ENCODE measurements at places on chromosomes 13 and 19.

- no peak for DNase-seq
Measured at GRCh38 chr19:39890755-39891551, 43.5 kb downstream of the FCGBP start.

DNA sequence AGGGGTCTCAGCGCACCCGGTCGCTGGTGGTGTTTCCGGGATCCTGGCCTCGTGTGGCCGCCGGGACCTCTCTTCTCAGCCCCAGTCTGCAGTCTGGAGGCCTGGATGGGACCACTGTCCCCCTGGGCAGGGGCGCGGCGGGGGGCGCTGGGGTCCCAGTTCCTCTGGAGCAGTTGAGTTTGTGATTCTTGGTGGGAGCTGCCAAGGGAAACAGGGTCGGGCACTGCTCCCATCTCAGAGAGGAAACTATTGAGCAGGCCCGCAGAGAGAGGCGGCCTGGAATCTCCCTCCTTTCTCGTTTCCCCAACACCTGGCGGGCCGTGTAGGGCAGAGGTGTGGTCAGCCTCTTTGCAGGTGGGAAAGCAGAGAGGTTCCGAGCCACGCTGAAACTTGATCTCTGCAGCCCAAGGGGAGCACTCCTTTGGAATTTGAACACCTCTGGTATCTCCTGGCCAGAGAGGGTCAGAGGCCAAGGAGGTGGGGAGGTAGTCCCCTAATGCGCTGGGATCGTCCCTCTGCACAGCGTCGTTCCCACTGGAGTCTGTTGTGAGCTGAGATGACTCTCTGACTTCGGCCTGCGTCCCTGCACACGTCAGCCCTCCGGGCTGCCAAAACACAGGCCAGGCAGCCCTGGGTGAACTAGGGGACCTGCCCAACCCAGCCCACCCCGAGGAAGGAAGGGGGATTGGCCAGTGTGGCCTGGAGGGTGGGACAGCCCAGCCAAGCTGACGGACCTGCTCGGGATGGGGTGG is 741 bp downstream of the PLEKHF1 start:
- no peak for DNase-seq

DNA sequence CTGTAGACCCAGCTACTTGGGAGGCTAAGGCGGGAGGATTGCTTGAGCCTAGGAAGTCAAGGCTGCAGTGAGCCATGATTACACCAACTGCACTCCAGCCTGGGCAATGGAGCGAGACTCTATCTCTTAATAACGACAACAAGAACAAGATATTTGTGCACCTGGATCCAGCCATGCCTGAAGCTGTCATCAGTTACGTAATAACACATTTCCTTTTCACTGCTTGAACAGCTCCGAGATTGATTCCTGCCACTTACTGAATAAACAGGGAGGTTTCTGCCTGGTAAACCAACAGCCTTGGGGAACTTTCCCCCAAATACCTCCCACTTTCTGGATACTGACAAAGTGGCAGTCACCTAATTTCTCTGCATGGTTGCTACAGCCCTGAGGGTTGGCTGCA is 5.4 kb downstream of the KANK2 start:
- DNase-seq: no peak

DNA sequence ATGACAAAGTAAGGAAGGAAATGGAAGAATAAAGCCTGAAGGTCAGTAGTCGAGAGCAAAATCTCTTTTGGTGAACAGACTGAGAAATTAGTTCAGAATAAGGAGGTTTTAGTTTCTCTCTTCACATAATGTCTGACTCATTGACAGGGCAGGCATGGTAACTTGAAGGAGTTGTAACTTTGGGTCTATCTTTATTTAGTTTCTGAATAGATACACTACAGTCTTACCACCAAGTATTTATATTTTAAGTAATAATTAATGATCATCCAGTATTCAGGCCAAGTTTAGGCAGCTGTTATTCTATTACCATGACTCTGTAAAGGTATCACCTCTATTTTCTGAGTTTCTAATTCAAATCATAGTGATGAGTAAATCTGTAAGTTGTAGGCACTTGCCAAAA is 219.9 kb downstream of the SPRY2 start:
- no peak for DNase-seq

DNA sequence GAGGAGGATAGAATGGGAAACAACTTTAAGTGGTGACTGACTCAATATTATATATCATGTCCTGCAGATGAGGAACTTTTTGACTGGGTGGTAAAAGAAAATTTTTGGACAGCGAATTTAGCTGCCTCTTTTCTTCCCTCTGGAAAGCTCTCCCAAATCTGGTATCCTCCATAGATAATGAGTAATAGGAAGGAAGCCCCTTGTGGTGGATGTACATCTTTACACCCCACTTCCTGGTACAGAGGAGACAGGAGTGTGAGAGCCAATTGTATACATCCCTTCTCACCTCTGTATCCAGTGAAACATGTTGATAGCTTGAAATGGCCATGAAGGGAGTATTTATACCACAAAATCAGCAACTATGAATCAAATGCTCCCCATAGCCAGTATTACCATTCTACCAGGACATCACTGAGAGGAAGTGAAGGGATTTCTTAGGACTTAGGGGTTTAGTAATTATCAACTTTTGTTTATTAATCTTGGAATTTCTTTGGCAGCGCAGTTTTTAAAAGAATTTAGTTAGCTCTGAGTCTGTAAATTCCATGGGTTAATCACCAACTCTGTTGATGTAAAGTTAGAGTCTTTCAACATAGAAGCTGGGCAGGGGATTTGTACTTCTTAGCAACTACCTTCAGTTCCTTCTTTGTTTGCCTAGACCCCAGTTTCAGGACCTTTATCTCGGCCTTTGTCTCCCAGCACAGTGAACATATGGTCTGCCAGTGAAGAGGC is 17.0 kb upstream of the TDRD3 start:
- DNase-seq: no peak

DNA sequence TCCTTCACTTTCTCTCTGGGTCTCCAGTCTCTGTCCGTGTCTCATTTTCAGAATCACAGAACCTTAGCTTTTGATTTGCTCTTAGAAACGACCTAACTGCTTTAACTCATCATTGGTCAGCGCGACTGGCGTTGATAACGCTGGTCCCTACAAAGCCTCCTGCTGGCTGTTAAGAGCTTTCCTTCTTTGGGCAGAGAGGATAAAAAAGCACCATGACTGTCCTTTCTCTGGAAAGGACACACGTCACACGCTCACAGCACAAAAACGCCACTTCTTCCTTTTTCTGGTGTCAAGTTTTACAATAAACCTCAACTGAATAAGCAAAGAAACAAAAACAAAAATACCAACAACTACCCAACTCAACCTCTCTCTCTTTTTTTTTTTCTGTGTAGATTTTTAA is 1.7 kb upstream of the KLK12 start:
- DNase-seq: no peak

DNA sequence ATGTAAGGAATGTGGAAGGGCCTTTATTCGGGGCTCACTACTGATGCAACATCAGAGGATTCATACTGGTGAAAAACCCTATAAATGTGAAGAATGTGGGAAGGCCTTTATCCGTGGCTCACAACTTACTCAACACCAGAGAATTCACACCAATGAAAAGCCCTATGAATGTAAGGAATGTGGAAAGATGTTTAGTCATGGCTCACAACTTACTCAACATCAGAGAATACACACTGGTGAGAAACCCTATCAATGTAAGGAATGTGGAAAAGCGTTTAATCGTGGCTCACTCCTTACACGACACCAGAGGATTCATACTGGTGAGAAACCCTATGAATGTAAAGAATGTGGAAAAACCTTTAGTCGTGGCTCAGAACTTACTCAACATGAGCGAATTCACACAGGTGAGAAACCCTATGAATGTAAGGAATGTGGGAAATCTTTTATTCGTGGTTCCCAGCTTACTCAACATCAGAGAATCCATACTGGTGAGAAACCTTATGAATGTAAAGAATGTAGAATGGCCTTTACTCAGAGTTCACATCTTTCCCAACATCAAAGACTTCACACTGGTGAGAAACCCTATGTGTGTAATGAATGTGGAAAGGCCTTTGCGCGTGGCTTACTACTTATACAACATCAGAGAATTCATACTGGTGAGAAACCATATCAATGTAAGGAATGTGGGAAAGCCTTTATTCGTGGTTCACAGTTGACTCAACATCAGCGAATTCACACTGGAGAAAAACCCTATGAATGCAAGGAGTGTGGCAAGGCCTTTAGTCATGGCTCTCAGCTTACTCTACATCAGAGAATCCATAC is 44.3 kb downstream of the ZNF585A start:
- no peak for DNase-seq

DNA sequence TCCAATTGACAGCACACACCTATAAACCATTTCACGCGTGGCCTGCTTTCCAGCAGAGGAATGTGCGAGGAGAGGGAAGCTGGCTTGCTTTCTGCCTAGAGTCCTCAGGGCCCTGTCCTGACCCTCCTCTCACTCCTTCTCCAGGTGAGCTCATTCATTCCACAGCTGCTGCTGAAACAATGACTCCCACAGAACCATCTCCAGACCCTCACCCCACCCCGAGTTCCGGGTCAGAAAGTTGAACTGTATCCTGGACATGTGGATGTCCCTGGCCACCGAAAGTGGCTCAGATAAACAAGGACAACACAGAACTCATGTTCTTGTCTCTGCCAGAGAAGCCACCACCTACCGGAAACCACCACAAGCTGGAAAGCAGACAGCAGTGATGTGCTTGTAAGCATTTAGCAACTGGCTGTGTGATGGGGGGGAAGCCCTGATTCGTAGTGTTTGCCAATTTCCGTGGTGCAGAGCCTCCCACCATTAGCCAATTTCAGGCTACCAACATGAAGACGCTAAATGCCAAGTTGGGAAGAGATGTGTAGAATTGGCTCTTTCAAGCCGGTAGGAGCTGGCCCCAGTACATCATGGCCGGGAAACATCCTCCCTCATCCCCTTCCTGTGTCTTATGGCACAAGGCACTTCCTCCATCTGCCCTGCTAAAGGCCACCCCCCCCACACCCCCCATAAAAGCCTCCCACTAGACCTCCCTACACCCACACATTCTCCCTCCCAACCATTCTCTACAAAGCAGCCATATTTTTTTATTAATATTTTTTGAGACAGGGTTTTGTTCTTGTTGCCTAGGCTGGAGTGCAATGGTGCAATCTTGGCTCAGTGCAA is 5.0 kb downstream of the SYCE2 start:
- DNase-seq: peak; percentile 24

- DNase-seq: no peak
Measured at GRCh38 chr19:39205449-39205764, 1.3 kb upstream of the SYCN start.

DNA sequence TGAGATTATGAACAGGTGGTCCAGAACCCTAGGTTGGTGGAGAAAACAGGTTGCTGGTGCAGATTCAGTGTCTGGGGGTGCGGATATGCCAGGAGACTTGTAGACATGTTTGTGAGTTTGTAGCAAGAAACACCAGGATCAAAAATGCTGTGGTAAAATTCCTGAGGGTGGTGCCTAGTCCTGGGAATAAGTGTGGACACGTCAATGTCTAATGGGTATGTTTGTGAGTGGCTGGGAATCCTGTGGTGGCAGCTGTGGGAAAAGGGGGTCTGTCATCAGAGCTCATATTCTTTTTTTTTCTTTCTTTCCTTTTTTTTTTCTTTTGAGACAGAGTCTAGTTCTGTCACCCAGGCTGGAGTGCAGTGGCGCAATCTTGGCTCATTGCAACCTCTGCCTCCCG is 7.2 kb downstream of the ZNF708 start:
- DNase-seq: no peak

GRCh38 chr13:24386816-24387708 is 77.7 kb downstream of the C1QTNF9 start:
- no peak for DNase-seq

DNA sequence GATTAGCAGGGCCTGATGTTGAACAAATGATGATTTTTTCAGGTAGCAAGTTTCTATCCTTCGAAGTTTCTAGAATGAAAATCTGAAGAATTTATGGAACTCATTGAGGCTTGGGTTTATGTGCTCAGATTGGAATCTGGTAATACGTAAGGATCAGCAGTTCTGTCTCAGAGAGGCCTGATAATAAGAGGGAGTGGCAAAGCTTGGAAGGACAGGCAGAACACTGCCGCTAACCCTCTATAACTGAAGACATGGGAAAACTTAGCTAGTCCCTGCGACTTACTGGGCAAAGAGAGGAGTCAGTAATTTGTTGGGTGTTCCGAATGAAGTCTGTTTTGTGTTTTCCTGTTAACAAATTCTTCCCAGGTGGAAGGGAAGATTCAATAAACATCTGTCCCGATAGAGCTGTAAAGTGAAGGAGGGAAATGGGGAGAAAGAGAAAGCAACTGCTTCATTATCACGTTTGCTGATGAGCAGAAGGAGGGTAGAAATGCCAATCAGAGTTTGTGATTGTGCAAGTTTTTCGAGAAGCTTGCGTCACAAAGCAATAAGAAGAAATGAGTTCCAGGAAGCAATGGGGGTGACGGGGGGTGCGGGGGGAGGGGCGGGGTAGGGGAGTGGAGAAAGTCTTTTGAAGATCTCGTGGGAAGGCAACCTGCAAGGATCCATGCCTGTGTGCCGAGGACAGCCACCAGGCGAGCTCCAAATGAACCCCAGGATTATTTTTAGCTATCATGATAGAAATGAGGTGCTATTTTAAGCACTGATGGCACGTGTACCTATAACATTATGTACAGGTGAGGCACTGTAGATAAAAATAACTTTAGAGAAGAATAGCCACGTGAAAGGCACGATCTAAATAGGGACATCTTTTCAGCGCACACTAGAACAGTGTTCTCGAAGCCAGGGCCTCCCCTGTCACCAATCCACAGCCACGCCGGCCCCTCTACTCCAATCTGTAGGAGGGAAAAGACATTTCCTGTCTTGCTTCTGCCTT is 224.1 kb downstream of the FGF9 start:
- DNase-seq: no peak

DNA sequence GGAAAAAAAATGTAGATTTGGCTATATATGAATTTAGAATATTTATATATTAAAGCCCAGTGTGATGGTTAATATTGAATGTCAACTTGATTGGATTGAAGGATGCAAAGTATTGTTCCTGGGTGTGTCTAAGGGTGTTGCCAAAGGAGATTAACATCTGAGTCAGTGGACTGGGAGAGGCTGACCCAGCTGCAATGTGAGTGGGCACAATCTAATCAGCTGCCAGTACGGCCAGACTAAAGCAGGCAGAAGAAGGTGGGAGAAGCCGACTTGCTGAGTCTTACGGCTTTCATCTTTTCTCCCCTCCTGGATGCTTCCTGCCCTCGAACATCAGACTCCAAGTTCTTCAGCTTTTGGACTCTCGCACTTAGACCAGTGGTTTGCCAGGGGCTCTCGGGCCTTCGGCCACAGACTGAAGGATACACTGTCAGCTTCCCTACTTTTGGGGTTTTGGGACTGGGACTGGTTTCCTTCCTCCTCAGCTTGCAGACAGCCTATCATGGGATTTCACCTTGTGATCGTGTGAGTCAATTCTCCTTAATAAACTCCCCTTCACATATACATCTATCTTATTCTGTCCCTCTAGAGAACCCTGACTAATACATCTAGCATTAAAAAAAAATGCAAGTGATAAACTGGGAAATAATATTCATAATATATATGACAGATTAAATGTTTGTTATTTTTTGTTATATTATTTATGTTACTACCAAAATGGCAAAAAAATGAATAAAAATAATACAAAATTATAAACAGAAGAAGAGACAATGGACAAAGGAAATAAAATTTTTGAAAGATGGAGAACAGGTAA is 122.4 kb downstream of the DLEU7 start:
- DNase-seq: no peak
